Stimulated activated CD8-positive, alpha-beta memory T cell treated with anti-CD3 and anti-CD28 coated beads, Interleukin-7, amount 100 ng/mL, for 1 hour (primary cell): ENCODE measurements at places on chromosomes 1 and 21.
A peak's percentile ranks its signal among the peaks of the same experiment; 100 is the strongest.

GRCh38 chr1:225441314-225442122 is 13.7 kb upstream of the LBR start:
- DNase-seq = no peak

DNA sequence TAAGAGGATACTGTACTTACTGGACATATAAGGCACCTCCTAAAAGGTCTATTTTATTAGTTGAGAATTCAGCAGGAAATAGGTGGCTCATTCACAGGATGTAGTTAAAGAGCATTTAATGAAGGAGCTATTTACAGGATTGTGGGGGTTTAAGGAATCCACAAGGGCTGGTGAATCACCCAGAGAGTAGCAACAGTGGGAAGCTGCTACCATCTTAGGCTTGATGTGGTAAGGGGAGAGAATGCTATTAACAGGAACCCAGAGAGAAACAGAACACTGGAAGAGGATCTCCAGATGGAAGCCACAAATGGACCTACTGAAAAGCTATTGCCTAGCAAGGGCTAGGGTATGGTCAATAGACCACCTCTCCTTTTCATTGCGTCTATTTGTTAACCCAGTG is 52.0 kb upstream of the COL11A1 start:
- DNase-seq = no peak

DNA sequence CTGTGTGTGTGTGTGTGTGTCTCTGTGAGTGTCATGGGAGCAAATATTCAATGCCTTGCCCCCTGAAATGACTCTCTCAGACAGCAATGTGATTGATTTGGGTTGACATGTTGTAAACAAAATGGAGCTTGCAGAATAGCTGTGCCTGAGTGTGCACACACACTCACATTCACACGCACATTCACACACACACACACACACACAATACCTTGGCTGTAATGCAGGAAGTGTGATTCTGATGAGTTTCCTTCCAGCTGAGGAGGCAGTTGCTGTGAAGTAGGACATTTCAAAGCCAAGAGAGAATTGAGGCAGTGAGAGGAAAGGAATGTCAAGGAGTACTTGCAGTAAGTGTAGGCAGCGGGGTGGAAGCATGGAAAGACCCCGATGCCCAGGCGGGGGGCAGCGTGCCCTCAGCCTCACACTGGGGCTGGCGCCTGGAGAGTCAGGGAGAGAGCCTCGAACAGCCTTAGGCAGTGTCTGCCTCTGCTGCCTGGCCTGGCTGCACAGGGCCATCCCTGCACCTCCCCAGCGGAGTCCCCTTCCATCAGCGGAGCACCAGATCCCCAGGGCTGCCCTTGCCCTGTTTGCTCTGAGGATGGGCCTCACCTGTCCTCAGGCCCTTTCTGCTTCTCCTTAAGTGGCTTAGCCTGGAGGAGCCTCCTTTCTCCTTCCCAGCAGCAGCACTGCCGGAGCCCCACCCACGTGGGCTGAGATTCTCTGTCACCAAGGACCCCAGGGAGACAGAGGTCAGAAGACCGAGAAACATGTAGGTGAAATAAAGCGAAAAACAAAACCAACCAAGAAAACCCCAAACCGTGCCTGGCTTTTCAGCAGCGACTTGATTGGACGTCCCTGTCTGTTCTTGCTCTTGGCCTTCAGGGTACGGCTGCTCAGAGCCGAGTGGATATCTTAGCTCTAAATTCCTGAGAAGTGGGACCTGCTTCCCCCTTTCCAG is 9.2 kb downstream of the VASH2 start:
- DNase-seq = no peak

DNA sequence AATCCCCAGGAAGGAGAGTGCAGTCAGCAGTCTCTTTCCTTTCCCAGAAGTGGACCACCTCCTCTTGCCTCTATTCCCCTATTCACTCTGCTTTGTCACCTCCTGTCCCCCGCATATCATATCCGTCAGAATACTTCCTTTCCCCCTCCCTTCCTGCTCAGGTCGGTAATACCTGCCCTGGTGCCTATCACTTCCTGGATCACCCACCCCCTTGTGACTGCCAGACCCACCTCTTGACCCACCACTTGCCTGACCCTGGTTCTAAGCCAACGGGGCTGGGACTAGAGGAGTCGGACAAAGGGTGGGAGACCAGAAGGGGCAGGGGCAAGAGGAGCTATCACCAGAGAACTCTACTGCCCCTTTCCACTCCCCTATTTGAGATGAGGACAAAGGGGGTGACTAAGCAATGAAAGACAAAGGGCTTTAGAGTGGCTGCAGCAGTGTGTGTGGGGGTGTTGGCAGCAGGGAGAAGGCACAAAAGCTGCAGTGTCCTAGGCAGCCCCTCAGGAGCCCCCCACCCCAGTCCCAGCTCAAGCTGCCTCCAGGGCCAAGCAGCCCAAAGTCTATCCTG is 1.7 kb upstream of the ADAMTS4 start:
- no peak for DNase-seq

- DNase-seq = no peak
Measured at GRCh38 chr1:186518395-186518794, 57.5 kb upstream of the PDC start.

DNA sequence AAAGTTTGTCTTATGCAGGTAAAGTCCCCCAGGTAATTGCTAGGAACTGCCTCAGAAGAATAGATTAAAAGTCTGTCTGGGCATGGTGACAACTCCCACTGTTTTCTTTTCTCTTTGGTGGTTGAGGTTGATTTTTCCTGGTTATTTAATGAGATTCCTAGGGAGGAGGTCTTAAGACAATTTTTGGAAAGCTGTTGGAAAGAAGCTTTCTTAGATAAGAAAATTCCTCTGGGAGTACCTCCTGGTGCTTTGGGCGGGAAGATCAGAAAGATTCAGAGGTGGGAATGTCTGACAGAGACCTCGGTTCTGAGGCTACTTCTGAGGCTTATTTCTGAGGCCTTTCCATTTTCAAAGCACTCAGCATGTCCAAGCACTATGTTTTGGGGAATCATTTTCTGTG is 25.0 kb upstream of the IVNS1ABP start:
- DNase-seq = no peak

DNA sequence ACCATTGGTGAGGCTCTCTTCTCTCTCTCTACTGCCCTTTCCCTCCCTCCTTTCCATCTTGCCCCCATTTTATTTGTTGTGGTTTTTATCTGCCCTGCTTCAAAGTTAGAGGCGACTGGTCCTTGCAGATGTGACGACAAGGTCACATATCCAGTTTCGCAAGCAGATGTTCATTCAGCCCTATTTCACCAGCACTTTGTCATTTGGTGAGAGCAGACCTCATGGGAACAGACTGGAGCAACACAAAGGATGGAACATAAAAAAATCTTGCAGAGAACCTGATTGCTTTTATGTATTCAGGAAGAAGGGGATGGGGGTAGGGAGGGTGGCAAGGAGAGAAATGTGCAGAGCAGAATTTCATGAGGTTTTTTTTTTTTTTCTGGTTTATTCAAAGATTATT is 84.3 kb downstream of the ELAVL4 start:
- no peak for DNase-seq

GRCh38 chr1:203289281-203289981 is 15.9 kb upstream of the BTG2 start:
- DNase-seq = peak; percentile 73

GRCh38 chr21:41529769-41530168 is 21.8 kb upstream of the TMPRSS2 start:
- DNase-seq = no peak

DNA sequence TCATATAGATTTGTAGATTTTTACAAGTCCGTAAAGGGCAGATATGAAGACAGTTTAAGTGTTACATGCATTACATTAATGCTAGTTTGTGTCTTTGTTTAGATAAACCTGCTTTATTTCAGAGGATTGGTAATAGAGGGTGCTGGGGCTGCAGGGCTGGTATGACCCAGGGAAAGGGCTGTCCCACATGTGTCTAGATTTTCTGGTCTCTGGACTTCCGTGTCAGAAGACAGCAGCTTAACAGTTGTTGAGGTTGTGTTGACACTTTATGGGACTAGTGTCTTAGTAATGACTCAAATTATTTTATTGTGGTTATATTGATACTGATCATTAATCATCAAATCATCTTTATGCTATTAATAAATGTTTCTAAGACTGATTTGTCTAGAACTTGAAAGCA is 10.1 kb downstream of the PRDM2 start:
- no peak for DNase-seq

GRCh38 chr1:119815361-119815760 is 4.1 kb upstream of the REG4 start:
- DNase-seq = no peak

GRCh38 chr1:235943581-235944114 is 76.9 kb upstream of the LYST start:
- no peak for DNase-seq

DNA sequence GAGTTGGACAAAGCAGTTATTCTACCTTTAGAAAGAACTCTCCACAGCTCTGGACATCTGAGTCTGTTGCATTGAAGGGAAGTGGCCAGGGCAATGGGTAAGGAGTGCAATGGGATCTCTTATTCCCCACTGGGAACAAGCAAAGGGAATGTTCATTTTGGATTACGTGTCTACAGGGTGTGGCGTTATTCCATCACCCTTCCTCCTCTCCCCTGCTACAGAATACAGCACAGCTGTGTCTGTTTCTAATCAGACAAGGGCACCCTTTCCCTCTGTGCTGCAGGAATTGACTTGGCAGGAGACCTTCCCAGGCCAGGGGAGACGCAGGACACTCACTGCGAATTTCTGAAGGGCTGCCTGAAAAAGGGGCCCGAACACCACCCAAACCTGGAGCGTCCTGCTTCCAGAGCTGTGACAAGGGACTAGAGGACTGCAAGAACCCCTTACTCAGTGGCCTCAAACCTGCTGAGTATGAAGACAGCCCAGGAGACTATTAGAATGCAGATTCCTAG is 163.6 kb upstream of the RAB4A start:
- DNase-seq = no peak

GRCh38 chr1:243313635-243314536 is 58.0 kb downstream of the SDCCAG8 start:
- no peak for DNase-seq

DNA sequence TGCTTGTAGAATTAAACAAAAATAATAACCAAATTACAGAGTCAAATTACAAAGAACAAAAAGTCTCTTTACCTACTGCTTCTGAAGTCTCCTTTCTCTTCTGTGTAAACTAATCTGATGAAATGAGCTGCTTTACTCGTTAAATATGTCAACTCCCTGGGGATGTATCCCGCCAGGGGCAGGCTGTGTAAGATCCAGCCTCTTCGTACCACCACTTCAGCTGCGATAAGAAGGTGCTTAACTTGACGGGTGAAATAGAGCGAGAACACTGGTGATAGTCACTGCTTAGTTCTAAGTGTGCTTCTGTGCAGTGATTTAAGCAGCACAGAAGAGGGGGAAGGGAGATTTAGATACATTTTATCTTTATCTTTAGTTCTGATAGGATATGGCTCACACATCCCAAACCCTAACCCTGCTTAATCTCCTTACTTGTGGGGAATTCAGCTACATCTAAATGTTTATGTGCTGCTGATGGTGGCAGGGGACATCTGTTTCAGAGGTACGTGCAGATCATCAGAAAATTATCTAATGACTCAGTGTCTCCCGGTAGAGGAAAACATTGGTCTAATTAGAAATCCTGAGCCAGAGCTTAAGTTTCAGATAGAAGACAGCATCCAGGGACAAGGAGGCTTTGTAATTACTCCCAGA is 46.0 kb downstream of the RHOU start:
- no peak for DNase-seq

DNA sequence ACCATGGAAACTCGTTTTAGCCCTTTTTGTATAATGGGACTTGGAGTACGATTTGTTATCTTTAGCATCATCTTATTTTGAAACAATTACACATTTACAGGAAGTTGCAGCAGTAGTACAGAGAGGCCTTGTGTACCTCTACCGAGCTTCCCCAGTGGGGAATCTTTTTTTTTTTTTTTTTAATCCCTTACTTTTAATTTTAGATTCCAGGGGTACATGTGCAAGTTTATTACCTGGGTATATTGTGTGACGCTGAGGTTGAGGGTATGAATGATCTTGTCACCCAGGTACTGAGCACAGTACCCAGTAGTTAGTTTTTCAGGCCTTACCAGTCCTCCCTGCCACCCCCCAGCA is 45.9 kb downstream of the HHAT start:
- DNase-seq = no peak

- no peak for DNase-seq
Measured at GRCh38 chr1:119631433-119632102, 16.5 kb downstream of the ZNF697 start.

GRCh38 chr1:228366062-228366865 is 40.4 kb downstream of the TRIM11 start:
- DNase-seq = no peak

- no peak for DNase-seq
Measured at GRCh38 chr1:10161541-10162290, 48.7 kb upstream of the KIF1B start.

DNA sequence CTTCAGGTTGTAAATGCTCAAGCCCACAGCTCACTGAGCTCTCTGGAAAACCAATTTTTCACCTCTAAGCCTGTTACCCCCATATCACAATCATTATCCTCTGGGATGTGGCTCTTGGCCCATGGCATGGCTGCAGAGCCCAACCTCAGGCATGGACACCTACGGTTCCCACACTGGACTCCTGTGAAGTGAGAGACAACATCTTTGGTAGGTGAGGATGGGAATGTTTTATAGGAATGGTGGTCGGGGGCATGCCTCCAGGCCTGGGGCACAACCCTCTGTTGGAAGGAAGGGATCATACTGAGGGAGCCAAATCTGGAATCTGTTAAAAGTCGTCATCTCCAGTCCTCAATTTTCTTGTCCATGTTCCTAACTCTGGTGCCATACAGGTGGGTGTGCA is 179.1 kb downstream of the FOXD2 start:
- DNase-seq = no peak

DNA sequence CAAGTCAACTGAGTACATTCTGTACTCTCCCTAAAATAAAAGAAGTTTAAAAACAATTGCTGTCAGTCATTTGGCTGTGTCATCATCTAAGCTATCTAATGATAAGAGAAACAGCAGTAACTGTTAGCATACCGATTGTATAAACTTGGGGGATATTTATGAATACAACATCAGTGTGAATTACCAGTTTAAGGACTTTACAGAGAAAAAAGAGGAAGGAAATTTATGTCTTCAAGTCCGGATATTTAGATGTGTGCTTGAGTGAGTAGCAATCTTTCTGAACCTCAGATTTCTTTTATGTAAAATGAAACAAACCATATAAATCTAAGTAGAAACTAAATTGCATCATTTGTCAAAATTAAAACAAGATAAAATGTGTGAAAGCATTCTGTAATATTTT is 1557.0 kb downstream of the MRPL39 start:
- DNase-seq = no peak

GRCh38 chr1:164901031-164901430 is 342.0 kb downstream of the PBX1 start:
- DNase-seq = no peak

- DNase-seq = no peak
Measured at GRCh38 chr1:26387447-26387846, 14.9 kb upstream of the ZNF683 start.

DNA sequence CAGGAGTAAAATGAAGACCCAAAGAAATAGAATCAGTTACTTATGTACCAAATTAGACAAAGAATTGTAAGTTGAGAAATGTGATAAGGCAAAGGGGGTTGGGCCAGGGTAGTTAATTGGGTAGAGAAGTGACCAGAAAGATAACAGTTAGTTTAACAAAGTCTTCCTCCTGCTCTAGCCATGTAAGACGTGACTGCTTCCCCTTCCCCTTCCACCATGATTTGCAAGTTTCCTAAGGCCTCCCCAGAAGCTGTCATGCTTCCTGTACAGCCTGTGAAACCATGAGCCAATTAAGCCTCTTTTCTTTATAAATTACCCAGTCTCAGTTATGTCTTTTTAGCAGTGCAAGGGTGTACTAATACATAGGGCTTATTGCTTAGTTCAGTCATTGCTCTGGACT is 142.0 kb upstream of the PDE4B start:
- DNase-seq = no peak

- DNase-seq = no peak
Measured at GRCh38 chr1:64980745-64981600, 14.6 kb upstream of the JAK1 start.
